ENCODE measurements at places on chromosomes 4 and X.

DNA sequence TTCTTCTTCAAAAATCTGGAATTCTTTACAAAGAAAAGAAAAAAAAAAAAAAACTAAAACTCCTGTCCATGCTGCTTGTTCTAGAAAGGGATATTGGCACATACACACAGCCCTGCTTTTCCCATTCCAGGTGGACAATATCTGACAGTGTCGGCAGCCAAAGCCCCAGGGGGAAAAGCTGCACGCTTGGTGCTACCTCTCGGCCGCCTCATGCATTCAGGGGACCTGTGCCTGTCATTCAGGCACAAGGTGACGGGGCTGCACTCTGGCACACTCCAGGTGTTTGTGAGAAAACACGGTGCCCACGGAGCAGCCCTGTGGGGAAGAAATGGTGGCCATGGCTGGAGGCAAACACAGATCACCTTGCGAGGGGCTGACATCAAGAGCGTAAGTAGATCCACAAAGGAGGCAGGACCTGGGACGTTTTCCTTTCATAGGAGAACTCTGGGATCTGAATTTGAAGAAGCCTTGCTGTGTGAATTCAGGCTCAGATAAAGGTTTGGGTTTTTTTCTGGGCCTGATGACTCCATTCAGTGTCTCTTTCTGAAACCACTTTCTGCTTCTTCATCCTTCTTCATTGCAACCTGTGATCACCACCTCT, 71.9 kb downstream of the NPNT start:
- no peak for DNase-seq

DNA sequence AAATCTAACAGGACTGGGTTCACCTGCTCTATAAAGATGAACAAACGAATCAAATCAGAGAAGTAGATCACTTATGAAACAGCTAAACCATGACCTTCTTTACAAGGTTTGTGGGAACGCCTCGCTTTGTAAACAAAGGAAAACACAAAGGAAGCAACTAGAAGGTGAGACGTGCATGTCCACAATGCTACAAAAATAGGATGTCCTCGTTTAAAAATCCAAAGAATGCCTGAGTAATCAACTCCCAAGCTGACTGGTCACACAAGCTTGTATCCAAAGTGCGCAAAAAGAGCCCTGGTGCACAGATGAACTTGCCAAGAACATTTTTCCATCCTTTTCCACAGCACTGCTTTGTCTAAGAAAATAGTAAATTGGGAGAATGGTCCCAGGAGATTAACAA, 6.3 kb upstream of the SH3KBP1 start:
- no peak for DNase-seq

GRCh38 chr4:37001688-37002436, 242.7 kb upstream of the NWD2 start:
- peak; percentile 19 for DNase-seq

- DNase-seq, result no peak
Observed at GRCh38 chr4:60729194-60729593, 470.9 kb upstream of the ADGRL3 start.

DNA sequence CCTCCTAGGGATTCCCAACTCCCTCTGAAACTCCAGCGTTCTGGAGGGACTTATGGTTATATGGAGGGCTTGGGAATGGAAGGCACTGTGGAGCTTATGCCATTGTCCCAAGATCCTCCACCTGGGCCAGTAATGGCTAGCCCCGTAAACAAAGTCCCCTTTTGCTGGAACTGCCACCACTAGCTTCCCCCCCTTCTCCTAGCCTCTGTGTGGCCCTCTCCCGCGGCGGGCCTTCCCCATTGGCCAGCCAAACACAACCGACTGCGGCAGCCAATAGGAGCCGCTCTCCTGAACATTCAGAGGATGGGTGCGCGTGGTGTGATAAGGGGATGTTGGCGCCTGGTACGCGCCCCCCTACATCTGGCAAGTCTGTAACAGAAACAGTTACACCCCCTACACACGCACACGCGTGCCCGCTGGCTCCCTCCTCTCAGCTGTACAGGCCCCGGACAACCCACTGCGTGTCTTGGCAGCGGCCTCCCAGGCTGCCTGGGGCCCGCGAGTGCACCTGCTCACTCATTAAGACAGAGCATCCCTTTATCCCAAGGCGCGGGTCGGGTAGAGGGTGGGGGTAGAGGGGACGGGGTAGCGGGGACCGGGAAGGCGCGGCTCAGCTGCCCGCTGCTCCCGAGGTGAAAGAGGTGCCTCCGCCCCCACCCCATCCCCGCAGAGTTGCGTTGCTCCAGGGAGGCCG, 863 bp upstream of the RAB33A start:
- no peak for DNase-seq

GRCh38 chr4:147734496-147734895, 2.6 kb downstream of the ARHGAP10 start:
- no peak for DNase-seq

DNA sequence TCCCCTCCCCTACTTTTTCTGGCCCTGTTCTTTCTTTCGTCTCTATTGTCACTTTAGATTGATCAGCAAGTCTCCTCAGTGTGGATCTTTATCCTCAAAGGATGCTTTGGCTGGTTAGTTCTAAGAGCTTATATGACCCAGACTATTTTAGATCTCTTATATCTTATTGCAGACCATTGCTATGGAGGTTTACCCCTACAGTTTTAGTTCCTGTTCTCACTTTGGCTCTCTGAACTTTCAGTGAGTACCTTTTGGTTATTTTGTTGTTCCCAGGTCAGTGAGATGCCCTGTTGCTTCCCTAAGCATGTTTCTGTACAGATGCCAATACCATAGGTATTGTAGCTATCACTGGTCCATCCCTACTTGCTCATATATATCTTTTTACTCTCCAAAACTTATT, 24.0 kb upstream of the MED14 start:
- DNase-seq, result no peak

DNA sequence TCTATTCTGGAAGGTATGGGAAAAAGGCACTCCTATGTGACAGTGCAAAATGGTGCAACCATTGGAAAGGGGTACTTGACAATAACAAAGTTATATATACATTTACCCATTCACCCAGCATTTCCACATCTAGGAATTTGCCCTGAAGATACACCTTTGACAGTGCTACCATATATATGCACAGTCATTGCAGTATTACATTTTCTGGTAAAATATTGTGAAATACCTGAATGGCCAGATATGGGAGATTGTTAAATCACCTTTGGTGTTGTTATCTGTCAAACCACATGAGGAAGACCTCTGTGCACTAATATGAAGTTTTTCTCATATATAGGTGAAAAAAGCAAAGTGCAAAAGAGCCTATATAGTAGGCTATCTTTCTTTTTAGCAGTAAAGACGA, 53.5 kb downstream of the SMAD1 start:
- no peak for DNase-seq

DNA sequence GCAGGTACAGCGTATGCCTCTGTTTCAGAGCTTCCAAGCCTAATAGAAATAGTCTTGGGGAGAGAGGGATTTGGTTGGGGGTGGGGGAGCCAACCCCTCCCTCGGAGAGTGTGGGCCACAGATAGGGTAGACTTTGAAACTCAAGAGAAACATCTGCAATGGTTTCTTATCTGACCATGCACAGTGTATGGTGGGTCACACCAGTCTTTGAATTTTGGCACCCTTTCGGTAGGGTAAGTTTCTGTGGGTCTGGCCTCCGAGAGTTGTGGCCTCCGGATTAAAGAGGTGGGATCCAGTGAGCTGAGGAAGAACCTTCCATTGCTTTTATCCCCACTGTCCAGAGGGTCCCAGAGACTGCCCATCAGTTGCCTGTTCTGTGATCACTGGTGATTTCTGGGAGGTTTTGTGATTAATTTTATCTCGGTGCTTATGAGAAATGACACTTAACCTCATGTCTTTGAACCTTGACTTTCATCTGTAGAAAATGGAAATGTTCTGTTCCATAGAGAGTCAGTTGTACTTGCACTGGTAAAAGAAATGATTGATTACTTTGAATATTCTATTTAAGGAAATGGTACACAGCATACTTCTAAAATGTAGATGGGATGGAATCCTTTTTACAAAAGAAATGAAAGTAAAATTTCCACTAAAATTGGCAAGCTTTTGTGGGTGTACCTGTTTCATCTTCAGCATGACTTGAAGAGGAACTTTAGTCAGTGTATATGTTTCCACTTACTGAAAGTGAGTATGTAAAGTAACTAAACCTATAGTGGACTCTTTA, 62.7 kb downstream of the TMEM131L start:
- DNase-seq, result no peak

DNA sequence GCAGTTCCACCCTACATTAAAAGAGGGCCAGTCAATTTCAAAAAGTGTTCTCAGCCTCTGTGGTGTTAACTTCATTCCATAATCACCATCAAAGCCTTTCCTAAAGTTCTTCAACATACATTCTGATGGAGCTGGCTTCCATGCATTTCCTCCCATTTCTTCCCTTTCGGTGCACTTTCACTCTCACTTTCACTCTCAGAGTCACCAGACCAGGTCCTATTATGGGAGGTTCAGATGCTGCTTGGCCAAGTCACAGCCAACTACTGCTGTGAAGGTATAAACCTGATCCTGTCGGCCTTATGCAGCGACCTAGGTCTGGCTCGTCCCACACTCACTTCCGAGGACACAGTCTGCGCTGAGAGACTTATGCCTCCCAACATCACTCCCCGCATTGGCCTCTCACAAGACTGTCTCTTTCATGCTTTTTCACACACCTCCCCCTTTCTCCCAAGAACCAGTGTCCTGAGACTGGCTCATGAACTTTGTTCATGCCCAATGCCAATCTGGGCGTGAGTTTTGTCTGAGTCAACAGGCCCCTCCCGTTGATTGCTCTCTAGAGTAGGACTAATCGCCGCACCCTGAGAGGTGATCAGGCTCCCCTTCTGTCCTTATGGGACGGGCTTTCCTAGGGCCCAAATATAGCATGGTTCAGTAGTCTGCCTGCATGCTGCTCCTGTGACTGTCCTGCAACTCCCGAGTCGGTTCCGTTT, 60.8 kb upstream of the XAGE1B start:
- DNase-seq, result no peak

DNA sequence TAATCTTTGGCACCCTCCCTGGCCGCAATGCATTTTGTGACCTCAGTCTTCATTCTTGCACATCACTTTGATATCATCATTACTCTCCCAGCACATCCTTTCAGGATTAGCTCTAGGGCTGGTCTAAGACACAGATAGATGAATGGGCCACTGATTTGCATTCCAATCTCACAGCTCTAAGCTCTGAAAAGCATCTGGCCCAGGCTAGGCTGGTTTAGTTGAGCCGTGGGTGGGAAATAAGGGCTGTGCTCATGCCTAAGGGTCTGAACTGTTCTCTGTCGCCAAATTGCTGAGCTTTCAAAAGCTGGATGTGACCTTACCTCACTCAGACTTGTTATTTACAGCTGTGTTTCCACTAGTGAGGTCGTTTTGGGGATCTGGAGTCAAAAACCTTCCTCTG, 30.0 kb upstream of the SLC9A7 start:
- peak; percentile 11 for DNase-seq

DNA sequence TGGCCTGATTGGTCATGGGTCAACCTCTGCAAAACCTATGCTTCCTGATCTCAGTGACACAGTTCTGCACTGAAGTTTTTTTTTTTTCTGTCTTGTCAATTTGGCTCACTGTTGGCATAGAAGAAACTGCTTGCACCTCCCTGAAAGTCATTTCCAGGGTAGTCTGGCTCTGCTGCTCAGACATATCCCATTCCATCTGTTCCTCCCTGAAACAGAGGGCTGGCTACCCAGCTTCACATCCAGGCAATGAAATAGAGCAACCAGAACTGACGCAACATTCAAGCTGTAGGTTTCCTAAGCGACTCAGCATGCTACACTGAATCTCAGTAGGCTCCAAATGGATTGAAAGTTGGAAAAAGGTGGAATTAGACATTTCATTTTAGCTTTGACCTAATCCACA, 176.8 kb upstream of the MBNL3 start:
- DNase-seq, result no peak

GRCh38 chrX:126137899-126138298, 28.2 kb downstream of the DCAF12L2 start:
- no peak for DNase-seq

DNA sequence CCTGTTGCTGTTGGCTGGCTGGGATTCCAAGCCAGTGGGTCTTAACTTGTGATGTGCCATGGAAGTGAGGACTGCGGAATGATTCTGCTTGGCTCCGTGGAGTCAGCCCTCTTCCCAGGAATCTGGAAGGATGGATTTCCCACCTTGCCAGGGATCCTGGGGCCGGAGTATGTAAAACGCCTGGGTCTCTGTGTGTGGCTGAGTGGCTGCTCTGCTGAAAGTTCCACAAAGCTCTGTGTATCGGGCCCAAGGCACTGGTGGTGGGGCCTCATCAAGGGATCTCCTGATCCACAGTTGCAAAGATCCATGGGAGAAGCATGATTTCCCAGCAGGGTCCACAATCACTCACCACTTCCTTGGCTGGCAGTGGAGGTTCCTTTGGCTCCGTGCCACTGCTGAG, 24.1 kb upstream of the TMEM271 start:
- no peak for DNase-seq

GRCh38 chr4:107359208-107359607, 323.1 kb upstream of the DKK2 start:
- DNase-seq, result no peak

DNA sequence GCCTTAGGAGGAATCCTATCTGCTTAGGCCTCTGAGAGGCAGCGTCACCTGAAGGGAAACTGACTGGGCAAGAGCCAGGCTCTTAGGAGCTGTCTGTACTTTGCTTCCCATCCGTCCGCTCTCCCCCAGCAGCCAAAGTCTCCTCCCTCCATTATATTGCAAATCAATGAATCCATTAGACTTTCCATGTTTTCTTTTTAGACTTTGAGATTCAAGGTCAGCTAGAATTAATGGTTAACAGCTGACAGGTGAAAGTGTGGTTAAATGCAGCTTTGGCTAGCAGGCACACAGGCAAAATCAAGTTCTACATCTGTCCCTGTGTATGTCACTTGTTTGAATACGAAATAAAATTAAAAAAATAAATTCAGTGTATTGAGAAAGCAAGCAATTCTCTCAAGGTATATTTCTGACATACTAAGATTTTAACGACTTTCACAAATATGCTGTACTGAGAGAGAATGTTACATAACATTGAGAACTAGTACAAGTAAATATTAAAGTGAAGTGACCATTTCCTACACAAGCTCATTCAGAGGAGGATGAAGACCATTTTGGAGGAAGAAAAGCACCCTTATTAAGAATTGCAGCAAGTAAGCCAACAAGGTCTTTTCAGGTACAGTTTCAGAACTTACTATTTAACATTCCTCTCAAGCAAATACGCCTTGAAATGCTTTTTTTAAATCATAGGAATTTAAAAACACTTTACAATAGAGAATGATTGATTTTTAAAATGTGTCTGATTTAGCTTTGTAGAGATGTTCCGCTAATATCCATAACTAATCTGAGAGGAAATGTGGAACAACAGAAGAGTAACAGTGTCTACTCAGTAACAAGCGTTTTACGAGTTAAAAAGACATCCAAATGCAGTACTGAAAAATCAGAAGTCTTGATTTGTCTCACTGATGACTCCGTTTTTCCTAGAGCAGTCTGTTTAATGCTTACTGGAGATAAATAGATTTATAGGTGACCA, at the start of gene F11:
Gene F11, plus strand, starts transcription at position 507 of the 970 bp plus-strand sequence. CDS start 948 bp downstream, outside the sequence.
- DNase-seq, result no peak
